ENCODE measurements at places on chromosomes 4 and X.

DNA sequence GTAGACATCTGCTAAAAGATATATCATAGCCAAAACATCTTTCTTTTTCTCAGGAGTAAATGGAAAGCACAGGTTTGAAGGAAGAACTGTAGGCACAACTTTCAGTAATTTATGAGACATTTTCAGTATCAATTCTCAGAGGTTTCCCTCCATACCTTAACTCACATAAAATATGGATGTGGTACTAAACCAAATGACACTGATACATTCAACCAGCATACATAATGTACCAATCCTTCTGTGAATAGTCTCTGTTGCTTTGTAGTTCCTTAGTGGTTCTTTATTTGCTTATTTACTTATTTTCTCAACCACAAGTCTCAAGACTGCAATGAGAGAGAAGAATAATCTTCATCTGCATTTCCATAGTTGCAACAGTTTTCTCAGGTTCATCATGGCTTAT, 96.1 kb downstream of the ARHGAP24 start:
- no peak for DNase-seq

GRCh38 chr4:121777625-121778024, 12.7 kb upstream of the SMIM43 start:
- DNase-seq = no peak

- DNase-seq = peak; percentile 33
Observed at GRCh38 chr4:174283507-174284471, at the start of the genes CEP44 and FBXO8. Gene CEP44, plus strand, starts transcription at chr4:174283911. Its CDS starts 15,211 bp downstream, at chr4:174299122. Gene FBXO8, minus strand, starts transcription at chr4:174283667. Its CDS starts 20,575 bp downstream, at chr4:174263092.

DNA sequence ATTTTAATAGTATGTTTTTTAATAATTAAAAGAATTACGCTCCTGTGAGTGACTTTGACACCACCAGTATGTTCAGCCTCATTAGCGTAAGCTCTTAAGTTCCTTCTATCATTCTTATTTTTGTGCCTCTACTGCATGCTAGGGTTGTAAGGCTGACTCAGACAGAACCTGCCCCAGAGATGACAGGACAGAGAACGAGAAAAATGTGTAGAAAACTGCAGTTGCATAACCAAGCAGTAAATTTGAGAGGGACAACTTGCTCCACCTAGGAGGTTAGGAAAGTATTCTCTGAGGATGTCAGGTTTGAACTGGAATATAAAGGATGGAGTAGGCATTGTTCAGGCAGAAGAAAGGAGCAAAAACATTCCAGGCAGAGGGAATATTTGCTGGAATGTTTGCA, 98.7 kb downstream of the NFKB1 start:
- no peak for DNase-seq

GRCh38 chr4:101500742-101501141, 153.4 kb upstream of the PPP3CA start:
- DNase-seq = no peak

DNA sequence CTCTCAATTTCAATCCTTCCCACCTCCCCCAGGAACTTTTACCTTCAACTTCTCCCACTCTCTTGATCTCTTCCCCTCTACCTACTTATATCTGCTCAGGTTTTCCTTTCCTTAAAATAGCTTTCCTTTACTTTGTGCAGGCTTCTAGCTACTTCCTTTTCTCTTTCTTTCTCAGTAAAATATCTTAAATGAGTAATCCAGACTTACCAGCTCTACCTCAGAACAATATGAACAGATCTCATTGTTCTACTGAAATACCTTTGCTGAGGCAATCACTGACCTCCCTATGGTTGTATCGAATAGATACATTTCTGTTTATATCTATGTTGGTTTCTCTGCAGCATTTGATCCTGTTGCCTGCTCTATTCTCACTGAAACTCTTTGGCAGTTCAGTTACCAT, 86.7 kb upstream of the WDR44 start:
- no peak for DNase-seq

- no peak for DNase-seq
Observed at GRCh38 chr4:74055096-74055495, 16.6 kb upstream of the CXCL3 start.

Data from stimulated activated CD8-positive, alpha-beta memory T cell treated with anti-CD3 and anti-CD28 coated beads, Interleukin-15, amount 100 ng/mL, for 24 hours (primary cell).